T follicular helper cell (primary cell): ENCODE measurements at places on chromosomes 11 and 22.

- DNase-seq, result no peak
Observed at GRCh38 chr11:5691964-5692361, 2.4 kb downstream of the TRIM22 start.

- DNase-seq, result no peak
Observed at GRCh38 chr11:76566811-76567210, 103.7 kb downstream of the LRRC32 start.

DNA sequence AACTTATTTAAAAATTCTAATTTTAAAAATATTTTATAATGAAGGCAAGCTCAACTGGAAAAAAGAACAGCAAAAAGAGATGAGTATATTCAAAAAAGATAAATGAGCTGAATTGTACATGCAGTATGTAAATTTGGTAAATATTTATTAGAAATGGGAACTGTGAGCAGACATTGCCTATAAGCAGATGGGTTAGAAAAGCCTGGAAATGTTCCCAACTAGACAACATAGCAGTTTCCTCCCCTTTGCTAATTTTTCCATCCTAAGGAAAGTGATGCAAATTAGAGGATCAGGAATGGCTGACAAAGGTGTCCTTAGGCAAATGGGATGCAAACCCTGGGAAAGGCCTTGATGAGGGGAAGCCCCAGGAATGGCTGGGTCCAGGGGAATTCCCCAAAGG, 37.2 kb downstream of the TP53I11 start:
- no peak for DNase-seq

DNA sequence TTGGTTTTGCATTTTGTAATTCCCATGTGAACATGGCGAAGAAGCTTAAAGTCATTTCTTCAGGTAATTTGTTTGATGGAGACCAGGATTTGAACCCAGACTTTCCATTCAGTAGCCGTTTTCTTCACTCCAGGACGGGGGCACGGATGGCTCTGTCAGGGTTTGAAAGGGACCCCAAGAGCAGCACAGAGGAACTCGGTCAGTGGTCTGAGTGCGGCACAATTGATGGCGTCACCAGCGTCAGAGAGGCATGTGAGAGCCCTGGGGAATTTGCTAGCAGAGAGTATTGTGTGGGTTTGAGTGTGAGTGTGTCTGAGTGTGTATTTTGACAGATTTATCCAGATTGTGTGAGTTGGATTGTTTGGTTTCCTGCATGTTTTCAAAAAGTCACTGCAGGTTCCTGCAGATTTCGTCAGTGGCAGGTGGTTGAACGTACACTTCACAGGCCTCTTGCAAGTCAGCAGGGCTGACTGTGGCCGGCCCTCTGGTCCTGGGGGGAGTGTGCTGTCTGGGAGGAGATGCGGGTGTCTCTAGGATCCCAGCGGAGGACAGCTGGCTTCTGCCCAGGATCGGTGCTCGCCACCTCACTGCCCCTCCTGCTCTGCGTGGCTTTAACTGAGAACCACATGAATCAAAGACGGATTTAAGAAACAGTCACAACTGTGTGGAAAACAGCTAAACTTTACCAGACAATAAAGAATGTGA, 199.3 kb downstream of the TBC1D22A start:
- no peak for DNase-seq

- DNase-seq, result no peak
Observed at GRCh38 chr11:96246718-96247552, 96.1 kb downstream of the MAML2 start.

DNA sequence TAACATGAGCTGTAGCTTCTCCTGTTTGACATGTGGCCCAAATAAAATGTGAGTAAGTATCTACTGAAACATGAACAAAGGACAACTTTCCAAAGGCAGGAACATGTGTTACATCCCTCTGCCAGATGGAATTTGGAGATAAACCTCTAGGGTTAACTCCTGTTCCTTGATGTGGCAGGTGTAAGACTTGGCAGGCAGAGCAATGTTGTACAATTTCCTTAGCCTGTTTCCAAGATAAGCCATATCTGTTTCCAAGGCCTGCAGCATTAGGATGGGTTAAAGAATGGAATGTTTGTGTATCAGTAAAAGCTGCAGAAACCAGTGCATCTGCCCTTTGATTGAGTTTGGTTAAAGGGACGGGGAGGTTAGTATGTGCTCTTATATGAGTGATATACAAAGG, 8.8 kb upstream of the DNAJB13 start:
- no peak for DNase-seq

- DNase-seq, result no peak
Observed at GRCh38 chr11:67397536-67397935, 4.1 kb downstream of the PPP1CA start.

DNA sequence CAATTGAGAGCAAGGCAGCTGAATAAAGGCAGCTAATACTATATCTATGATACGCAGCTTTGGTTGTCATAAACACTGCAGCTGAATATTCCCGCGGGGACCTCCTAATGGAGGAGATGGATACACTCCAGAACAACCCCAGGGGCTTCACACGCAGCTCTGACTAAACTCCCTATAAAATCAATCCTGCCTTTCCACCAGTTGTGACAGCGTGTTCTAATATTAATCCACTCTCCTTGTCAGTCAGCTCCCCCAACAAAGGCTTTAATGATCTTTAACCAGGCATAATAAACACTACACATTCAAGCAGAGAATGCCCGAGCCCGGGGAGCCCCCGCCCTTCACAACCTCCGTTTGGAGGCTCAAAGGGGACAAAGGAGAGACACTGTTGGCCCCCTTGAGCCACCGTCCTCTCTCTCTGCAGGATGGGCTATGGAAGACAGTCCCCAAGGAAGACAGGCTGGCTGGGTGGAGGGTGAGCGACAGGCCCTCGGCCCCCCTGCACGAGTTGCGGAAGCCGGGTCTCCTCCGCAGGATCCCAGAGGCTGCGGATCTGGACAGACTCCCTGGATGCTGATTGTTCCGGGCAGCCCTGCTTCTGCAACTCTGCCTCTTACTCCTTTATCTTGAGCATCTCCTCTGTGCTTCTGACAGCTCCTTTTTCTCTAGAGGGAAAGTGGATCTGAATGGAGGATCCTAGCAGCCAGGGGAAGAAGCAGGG, 565.2 kb downstream of the BUD13 start:
- no peak for DNase-seq

- DNase-seq, result no peak
Observed at GRCh38 chr22:50009251-50009650, 3.3 kb downstream of the IL17REL start.

DNA sequence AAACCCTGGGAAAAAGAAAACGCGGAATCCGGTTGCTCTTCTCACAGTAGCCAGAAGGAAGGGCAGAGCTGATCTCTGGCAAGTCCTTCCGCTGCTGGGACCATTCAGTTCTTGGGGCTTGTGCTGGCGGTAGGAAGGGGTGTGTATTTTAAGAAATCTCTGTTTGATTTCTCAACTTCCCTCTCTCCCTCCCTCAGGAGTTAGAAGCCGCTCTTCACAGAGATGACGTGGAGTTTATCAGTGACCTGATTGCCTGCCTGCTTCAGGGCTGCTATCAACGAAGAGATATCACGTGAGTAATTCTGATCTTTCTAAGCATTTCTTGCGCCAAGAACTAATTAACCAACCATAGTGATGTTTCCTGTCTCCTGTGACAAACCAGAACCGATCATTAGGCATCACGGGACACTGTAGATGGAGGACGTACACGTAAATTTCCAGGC, 85.9 kb upstream of the SLC25A18 start:
- DNase-seq, result no peak

DNA sequence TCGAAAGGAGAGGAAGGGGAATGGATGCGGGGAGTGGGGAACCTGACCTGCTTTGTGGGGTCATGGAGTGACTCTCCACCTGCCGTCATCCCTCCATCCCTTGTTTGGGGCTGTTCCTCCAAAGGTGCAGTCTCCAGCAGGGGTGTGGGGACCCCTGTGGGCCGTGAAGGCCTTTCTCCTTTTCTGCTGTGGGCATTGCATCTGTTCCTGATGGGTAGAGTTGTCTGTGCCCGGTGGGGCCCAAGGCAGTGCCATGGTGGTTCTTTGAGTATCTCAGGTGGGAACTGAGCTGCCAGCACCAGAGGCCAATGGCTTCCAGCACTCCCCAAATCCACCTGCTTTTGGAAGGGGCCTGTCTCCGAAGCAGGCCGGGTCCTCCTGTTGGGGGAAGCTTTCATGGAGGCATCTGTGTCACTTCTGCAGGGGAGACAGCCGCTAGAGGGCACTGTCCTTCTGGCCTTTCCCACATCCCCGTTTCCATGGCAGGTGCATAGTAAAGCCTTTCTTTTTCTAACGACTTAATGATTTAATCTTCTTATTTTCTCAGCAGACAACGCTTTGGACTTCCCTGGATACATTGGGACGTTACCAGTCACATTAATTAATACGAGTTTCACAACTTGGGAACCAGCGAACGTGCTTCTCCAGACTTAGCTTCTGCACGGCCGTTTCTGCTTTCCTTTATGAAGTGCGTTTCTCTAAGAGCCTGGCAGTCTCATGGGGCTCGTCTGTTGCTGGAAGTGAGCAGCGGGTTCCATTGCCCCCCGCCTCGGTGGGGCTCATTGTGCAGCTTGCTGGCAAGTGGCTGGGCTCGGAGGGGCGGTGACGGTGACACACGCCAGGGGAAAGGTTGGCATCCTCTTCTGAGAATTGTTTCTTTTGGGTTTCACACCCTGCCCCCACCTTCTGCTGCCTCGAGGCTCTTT, 57.1 kb downstream of the PARVB start:
- peak; percentile 58 for DNase-seq
